ENCODE measurements at places on chromosomes 7 and 10.

DNA sequence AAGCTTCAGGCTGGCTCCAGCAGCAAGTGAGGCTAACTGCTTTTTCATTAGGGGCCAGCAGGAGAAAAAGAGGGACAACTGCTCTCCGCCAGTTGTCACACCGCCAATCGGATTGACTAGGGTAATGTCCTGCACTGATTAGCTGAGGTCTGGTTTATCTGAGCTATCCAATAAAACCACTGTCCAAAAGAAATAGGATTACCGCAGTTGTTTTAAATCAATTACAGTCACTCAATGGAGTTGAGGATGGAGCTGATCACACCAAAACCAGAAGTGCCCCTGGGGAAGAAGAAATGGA lies 351.4 kb upstream of the NPVF start:
- no peak for DNase-seq

DNA sequence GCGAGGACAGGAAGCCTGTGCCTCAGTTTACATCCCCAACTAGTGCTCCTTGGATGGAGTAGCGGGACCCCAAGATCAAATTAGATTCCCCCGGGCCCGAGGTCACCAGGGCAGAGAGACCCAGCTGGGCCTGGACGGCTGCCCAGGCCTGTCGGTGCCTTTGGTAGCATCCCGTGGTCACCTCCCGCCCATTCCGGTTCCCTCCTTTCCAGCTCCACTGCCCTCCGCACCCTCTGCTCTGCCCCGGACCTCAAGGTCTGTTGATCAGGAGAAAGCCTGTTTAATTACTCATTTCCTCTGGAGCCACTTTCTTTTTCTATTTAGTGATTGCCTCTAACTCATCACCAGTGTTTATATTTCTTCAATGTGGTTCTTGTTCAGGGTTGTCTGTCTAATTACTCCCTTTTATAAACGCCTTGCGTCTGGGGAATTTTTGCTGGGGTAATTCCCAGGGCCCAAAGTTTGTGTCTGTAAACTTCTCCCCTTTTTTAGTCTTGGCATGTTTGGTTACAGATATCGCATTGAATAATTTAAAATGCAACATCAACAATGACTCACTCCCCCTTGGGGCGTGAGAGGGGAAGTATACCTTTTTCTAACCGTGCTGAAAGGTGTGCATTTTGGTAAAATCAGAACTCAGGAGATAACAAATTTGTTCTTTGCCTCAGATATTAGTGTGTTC lies 1.9 kb downstream of the FOXK1 start:
- peak; percentile 73 for DNase-seq

GRCh38 chr10:113463777-113464176 lies 89.1 kb upstream of the HABP2 start:
- no peak for DNase-seq

DNA sequence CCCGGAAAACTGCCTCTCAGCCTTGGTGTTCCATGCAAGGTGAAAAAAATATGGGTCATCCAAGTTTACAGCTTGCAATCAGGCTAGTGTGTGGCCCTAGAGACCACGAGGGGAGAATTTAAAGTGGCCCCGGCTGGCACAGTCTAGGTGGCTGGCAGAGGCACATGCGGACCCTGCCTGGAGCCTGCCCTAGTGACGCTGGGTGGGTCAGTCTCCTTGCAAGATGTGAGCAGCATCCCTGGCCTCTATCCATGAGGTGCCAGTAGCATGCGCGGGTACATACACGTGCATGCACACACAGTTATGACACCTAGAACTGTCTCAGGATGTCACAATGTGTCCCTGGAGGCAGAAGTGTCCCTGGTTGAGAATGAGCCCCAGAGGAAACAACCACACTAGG lies 22.4 kb upstream of the ZNF716 start:
- no peak for DNase-seq

DNA sequence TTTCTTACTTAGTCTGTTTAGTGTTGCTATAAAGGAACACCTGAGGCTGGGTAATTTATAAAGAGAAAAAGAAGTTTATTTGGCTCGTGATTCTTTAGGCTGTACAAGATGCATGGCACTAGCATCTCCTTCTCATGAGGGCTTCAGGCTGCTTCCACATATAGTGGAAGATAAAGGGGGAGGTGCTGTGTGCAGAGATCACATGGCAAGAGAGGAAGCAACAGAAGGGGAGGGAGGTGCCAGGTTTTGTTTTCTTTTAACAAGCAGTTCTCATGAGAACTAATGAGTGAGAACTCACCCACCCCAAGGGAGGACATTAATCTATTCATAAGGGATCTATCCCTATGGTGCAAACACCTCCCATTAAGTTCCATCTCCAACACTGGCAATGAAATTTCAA lies 17.3 kb downstream of the CYP2E1 start:
- DNase-seq = no peak

DNA sequence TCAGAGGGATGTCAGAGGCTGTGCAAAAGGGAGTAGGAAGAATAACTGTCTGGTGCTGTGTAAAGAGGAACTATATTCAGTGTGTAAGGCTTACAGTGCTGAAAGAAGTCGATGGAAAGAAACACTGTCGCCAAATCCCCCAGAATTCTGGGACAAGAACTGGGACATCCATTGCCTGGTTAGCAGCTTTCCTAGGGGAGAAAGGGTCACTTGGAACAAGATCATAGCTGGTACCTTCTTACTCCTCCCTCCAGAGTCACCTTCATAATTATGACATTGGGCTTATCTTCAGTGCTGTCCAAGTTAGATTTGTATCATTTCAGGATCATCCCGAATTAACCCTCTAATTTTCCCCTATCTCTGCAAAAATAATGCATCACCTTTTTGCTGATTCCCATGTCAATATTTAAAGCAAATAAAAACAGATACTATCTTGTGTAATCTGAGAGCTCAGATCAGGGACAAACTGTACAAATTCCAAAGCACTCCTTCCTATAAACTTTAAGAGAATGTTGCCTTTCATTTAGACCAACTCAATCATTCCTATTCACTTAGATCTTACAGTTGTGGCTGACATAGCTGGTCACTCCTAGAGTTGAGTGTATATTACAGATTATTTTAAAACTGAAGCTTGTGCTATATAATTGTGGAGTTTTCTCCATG lies 96.5 kb downstream of the DNAH11 start:
- DNase-seq = no peak

DNA sequence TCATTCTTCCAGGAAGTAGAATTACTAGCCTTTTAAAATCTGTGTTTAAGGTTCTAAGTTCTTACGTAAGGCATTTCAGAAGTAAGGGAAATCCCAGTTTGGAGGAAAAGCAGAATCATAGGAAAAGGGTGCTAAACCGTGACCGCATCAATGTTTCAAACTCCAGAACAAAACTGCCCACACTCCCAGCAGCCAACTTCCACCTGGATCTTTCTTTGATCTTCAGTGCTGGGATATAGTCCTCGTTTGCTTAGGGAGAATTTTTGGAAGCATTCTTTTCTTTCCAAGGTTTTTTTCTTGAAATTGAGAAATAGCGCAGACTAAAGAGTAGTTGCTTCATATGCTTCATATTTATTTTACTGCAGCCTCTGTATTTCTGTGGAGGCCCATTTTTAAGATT lies 8.9 kb downstream of the PROSER2 start:
- no peak for DNase-seq

DNA sequence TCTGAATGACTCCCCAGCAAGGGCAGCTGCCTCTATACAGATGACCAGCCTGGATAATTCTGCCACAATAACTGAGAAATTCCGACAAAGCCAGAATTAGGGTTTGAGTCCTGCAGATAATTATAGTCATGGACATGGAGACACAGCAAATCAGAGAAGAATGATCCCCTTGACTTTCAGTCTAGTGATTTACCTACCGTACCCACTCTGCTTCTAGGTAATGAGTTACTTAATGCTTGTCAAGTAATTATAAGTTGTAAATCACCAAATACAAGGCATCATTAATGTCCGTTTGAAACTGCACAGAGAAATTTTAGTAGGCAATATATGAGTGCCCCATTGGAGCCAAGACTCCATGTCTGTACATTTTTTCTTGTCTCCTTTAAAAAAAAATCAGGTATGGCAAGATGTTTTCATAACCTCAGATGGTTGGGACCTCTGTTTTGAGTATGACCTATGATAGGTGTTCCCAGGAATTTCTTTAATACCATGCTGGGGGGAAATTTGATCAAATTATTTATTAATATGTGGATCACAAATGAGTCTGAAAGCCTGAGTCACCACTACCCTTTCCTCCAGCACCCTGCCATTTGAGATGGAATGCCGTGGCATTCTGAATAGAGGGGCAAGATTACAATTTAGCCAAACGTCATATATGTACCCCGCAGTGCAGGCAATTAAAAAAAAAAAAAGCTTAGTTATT lies 5.5 kb upstream of the ARID5B start:
- DNase-seq = no peak

GRCh38 chr7:101516851-101517250 lies 112.2 kb downstream of the MYL10 start:
- DNase-seq = no peak

- DNase-seq = no peak
Observed at GRCh38 chr10:7491949-7492659, 81.3 kb upstream of the SFMBT2 start.

DNA sequence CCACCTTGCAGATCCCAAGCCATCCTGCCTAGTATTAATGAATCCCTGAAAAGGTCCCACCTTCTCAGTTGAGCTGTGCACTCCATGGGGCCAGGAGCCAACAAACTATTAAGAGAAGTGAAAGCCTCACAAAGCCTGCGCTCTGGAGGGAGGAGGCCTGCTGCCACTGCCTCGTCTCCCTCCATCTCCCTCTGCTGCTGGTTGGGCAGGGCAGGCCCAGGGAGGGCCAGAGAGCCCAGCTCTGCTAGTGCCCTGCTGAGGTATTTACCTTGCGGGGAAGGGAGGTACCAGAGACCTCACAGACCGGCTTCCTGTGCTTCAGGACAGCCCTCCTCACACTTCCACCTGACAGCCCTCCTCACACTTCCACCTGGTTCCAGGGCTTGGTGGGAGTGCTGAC lies 171.5 kb downstream of the SH3PXD2A start:
- DNase-seq = no peak

- peak; percentile 43 for DNase-seq
Observed at GRCh38 chr7:48035967-48036478, 680 bp downstream of the C7orf57 start.
